Foreskin melanocyte (primary cell): ENCODE measurements at places on chromosomes 7 and 10.

GRCh38 chr10:85864868-85865526, 501.6 kb downstream of the GRID1 start:
- DNase-seq: no peak

GRCh38 chr10:88928254-88928653, 24.3 kb downstream of the ACTA2 start:
- no peak for DNase-seq

GRCh38 chr7:130274296-130274695, 7.6 kb downstream of the CPA2 start:
- DNase-seq: no peak

DNA sequence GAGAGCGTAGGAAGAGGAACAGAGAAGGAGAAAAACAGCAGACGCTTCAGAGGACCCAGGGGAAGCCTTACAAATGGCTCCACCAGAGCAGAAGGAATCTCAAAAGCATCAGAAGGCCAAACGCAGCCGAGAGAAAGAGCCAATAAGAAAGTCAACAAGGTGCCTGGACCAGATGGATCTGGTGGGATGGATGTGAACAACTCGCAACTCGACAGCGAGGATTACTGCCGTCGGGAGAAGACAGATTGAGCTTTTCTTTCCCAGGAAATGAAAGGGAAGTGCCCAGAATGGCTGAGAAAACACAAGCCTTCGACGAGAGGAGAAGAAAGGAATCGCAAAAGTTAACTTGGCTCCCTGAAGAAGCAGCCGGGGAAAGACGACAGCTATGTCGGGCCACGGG, 132.8 kb upstream of the MGMT start:
- no peak for DNase-seq
